Activated B cell treated with CpG ODN at 0.5 μM for 24 hours (primary cell): ENCODE measurements at places on chromosomes 5 and 9.

DNA sequence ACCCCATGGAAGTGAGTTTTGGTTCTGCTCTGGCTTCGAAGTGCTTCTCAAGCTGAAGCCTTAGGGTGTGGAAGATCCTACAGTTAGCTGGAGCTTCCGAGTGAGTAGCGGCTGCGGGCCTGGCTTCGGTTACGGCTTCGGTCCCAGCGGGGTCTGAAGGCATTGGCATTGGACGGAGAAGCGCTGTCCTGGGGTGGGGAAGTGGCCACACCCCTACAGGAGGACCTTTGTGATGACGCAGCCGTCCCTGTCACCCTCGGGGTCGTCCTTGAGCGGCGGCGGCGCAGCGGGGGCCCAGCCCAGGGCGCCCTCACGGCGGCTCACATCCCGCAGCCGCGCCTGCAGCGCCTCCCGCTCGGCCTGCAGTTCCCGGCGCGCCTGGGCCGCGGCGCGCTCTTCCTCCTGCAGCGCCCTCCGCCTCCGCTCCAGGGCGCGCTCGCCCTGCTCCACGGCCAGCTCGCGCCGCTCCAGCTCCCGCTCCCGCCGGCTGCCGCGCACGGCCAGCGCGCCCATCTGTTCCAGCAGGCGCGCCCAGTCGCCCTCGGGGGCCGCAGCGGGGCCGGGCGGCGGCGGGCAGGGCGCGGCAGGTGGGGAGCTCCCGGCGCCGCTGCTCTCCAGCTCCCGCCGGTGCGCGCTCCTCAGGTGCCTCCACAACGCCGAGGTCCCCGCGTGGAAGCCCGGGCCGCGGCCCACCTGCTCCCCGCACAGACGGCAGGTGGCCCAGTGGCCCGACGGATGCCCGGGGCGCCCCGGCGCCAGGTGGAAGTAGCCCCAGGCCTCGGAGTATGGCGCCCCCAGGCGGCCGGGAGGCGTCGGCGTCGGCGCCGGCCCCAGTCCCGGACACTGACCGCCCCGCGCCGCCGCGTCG, 9.9 kb downstream of the ZBED3 start:
- H3K27ac ChIP-seq = no peak overlapping the region
- peak overlapping the region; percentile 56 for H3K4me3 ChIP-seq
- no peaks in the 10 kb centered on the region for H3K27me3 ChIP-seq
- DNase-seq = peak; percentile 57

- peaks cover 21% of the 10 kb centered on the region for H3K27me3 ChIP-seq
- DNase-seq = no peak
- no peaks in the 10 kb centered on the region for H3K4me1 ChIP-seq
- no peaks in the 10 kb centered on the region for H3K36me3 ChIP-seq
- H3K27ac ChIP-seq = no peak overlapping the region
- no peak overlapping the region for H3K4me3 ChIP-seq
Measured at GRCh38 chr5:98749046-98749445, 24.4 kb upstream of the RGMB start.

DNA sequence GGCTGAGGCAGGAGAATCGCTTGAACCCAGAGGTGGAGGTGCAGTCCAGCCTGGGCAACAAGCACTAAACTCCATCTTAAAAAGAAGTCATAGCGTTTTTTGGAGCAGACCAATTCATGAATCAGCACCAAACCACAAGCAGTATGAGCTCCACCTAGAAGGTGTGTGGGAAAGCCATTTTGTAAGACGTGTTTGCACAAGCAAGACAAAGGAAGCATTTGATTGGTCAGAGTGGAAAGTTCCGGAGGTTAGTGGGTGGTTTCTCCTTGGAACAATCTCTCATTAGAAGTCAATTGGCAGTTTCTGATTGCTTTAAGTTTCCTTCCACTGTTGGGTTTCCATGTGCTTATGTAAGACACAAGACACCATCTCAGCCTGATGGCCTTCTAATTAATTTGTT, 5.0 kb downstream of the SRD5A1 start:
- H3K27me3 ChIP-seq = no peaks in the 10 kb centered on the region
- no peak overlapping the region for H3K27ac ChIP-seq
- H3K4me3 ChIP-seq = no peak overlapping the region
- DNase-seq = no peak

- no peak overlapping the region for H3K27ac ChIP-seq
- H3K4me1 ChIP-seq = no peaks in the 10 kb centered on the region
- DNase-seq = no peak
- H3K36me3 ChIP-seq = no peaks in the 10 kb centered on the region
- H3K27me3 ChIP-seq = no peaks in the 10 kb centered on the region
Measured at GRCh38 chr5:13591621-13592020, 352.9 kb downstream of the DNAH5 start.

- peaks cover 5% of the 10 kb centered on the region for H3K36me3 ChIP-seq
- H3K27ac ChIP-seq = no peak overlapping the region
- no peaks in the 10 kb centered on the region for H3K27me3 ChIP-seq
- DNase-seq = no peak
- peaks cover 29% of the 10 kb centered on the region for H3K4me1 ChIP-seq
Measured at GRCh38 chr9:129079829-129080228, 1.1 kb upstream of the DOLPP1 start.

DNA sequence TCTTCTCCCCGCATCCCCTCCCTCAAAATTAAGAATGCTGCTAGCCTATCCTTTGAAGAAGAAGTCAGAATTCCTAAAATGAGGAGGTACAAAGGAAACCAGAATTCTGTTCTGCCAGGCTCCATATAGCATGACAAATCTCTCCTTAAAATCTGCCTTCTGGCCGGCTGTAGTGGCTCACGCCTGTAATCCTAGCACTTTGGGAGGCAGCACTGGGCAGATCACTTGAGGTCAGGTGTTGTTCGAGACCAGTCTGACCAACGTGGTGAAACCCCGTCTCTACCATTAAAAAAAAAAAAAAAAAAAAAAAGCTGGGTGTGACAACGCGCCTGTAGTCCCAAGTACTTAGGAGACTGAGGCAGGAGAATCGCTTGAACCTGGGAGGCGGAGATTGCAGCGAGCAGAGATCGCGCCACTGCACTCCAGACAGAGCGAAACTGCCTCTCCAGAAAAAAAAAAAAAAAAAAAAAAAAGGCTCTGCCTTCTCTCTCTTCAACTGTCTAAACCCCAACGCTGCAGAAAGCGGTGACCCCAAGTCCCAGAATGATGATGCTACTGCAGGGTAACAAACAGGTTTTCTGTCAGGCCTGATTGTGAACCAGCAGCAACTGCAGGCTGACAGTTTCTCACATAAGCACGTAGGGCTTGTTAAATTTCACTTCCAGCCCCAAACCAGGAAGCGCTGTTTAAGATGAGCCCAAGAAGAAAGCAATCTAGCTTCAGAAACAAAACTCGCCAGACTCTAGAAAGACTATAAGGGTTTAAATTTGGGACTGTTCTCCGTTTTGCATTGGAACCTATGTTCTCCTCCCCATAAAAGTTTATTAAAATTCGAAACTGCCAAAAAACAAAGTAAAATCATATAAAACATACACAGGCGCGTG, 963 bp upstream of the CAST start:
- peak overlapping the region; percentile 96 for H3K27ac ChIP-seq
- peak overlapping the region; percentile 99 for H3K4me3 ChIP-seq
- DNase-seq = peak; percentile 31

- no peak overlapping the region for H3K4me3 ChIP-seq
- H3K36me3 ChIP-seq = no peaks in the 10 kb centered on the region
- DNase-seq = no peak
- no peak overlapping the region for H3K27ac ChIP-seq
Measured at GRCh38 chr5:172377856-172378255, 76.5 kb downstream of the SH3PXD2B start.

- DNase-seq = no peak
- no peak overlapping the region for H3K27ac ChIP-seq
- no peaks in the 10 kb centered on the region for H3K27me3 ChIP-seq
- peaks cover 85% of the 10 kb centered on the region for H3K36me3 ChIP-seq
- no peak overlapping the region for H3K4me3 ChIP-seq
Measured at GRCh38 chr9:113164536-113165300, 13.9 kb downstream of the SLC31A2 start.
